NCI-H774 (cell line): ENCODE measurements at places on chromosomes 1 and 21.

DNA sequence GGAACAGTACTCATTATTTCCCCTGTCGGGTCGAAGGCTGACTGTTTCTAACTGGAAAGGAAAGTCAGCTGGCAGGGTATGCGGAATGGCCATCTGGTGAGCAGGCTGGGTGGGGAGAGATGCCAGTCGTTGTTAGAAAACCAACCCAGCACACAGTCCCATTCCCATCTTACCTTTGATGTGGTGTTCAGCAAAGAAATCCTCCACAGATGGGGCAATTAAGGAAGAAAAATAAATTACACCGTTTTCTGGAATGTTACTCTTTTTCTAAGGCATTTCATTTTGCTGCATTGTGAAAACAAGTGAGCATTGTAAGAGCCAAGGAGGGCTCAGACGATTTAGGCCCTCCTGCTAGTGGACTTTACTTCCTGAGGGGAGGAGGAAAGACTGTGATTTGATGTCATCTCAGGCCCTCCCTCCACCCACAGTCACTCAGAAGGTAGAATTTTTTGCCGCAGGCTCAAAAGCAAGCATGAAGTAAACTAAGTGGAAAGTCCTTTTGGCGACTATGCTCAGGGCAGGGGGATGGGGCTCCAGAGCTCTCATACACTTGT, at the start of gene SLC16A4:
SLC16A4 (minus strand) TSS at position 335 of the 554 bp plus-strand sequence. CDS start 1,703 bp downstream, outside the sequence.
- no peak for DNase-seq

- DNase-seq, result no peak
These were observed 1.3 kb downstream of the USP1 start for GRCh38 chr1:62438163-62438562.

GRCh38 chr1:223708001-223708359, 4.4 kb upstream of the CAPN2 start:
- peak; percentile 66 for DNase-seq

GRCh38 chr1:45385302-45385701, 45.1 kb upstream of the MUTYH start:
- peak; percentile 41 for DNase-seq

GRCh38 chr1:241167121-241167630, 189.8 kb downstream of the RGS7 start:
- peak; percentile 38 for DNase-seq

DNA sequence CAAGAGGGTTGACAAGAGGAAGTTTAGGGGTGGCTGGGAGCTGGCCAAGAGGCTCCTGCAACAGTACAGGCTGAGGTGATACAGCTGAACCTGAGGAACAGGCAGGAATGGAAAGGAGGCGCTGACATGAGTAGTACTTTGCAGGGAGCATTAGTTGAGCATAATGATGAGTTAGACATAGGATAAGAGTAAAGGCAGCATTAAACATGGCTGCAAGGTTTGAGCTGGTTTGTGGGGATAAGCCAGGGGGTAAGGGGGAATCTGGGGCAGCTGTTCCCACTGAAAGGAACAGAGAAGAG, 20.6 kb downstream of the SLC30A10 start:
- no peak for DNase-seq

DNA sequence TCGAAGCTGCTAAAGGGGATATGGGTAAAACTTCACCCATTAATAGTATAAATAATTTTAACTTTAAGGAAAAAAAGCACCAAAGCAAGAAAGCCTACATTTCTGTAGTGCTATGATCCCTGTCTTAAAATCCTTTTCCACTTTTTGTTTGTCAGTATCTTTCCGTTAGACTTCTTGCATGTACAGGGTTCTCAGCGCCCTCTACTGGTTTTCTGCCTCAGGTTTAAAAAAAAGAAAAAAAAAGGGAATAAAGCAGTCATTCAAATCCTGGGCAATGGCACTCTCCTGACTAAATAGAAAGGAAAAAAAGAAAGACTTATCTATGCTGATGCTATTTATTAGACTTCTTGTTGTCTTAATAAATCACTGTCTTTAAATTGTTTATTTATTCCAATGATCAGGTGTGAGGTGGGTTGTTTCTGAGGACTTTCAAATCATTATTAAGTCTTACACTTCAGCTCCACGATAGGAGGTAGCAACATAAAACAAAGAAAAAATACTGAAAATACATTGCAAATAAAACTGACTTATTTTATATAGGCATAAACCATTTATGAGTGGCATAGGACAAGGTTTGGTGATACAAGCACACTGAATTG, 475.4 kb upstream of the NR5A2 start:
- peak; percentile 58 for DNase-seq

- DNase-seq, result no peak
These were observed 9.2 kb downstream of the SMIM12 start for GRCh38 chr1:34850382-34850781.

- no peak for DNase-seq
These were observed 113.6 kb downstream of the SIK1 start for GRCh38 chr21:43313221-43313938.

DNA sequence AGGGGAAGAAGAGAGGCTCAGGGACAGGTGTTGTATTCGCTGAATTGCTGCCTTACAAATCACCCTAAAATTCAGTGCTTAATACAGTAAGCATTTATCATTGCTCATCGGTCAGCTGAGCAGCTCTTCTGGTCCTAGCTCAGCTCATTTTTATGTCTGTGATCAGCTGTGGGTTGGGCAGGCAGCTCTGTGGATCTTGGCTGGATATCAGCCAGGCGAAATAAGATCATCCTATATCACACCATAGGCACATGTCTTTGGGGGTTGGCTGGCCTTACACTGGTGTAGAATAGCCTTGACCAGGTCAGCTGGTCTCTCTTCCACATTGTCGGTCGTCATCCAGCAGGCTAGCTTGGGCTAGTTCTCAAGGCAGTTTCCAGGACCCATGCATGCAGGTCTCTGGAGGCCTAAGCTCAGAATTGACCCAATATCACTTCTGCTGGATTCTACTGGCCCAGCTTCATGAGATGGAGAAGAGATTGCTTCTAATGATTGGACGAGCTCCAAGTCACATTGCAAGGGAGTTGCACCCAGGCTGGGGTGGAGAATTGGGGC, 448.6 kb downstream of the KIF26B start:
- DNase-seq, result no peak
